OCI-LY7 (cell line): ENCODE measurements at places on chromosomes 7 and 10.

GRCh38 chr7:93175219-93175618 is 27.0 kb upstream of the SAMD9L start:
- no peak for DNase-seq

DNA sequence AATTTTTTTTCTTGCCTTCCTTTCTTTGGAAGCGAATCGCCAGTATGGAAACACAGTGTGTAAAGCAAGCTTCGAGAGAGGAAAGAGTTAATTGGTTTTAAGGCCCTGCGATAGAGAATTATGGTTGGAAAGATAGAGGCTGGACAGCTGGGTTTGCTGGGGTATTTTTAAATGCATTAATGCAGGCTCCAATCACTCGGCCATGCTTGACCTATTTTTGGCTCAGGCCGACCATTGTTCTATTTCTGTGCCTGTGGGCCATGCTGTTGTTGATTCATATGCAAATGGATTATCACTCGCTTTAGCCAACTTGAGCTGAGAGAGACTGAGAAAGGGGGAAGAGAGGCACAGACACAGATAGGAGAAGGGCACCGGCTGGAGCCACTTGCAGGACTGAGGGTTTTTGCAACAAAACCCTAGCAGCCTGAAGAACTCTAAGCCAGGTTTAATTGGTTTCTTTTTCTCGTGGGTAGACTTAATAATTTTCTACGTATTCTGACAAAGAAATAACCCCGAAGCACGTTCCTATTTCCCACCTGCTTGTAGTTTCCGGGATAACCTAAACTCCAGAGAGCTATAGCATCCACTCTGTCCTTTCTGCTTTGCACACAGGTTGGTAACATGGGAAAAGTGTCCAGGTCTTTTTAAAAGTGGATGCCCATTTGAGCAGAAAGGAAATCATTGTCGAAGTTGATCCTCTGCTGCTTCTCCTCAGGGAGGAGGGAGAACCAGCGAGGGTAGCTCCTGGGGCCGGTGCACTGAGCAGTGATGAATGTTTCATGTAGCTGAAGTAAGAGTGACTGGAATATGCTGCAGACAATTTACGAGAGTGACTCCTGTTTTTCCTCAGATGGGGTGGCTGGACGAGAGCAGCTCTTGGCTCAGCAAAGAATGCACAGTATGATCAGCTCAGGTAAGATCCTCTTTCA is at the start of gene HDAC9:
HDAC9 (plus strand) TSS at position 338 of the 929 bp plus-strand sequence; CDS start at position 892, 554 bp downstream.
- DNase-seq = peak; percentile 92

- no peak for DNase-seq
These were observed 137.3 kb downstream of the PTPN20 start for GRCh38 chr10:47048526-47048905.

DNA sequence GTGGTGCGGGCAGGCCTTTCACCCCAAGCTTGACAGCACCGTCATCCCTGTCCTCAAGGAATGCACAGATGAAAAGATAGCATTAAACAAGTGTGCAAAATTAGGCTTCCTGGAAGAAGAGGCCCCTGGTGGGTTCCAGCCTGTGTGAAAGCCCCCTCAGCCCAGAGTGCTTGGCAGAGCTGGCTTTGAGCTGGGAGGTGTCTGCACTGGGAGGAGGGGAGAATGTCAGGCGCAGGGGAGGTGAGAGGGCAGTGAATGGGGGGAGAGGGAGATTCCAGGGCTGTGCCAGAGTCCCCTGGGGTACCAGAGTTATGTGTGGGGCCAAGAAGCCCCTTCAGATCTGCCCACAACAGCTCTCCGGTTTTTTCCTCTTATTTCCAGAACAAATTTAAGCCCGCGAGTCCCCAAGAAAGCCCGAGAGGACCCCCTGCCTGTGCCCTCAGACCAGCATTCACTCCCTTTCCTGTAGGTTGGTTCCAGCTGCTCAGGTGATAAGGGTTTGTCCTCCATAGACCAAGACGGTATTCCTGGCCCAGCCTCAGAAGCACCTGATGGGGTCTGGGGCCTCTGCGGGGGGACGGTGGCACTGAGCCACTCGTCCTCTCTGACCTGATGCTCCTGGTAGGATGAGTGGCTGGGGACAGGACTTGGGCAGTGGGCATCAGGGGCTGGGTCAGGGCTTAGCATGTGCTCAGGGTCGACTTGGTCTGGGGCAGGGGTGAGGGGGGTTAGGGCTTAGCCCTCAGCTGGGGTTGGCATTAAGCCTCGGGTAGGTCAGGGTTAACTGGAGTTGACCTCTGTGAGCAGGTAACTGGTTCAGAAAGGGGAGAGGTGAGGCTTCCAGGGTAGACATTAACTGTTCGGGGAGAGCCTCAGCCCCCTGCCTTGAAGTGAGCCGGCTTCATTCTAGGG is 43.4 kb downstream of the ADCYAP1R1 start:
- DNase-seq = no peak
